Calu3 (cell line): ENCODE measurements at places on chromosomes 2 and 18. TPM values are rescaled to one million over a fixed set of nuclear protein-coding genes. Genes with fewer than 3 reads are reported as not detected.
A peak's percentile ranks its signal among the peaks of the same experiment; 100 is the strongest.

The MATN3 gene
- 2.3 and 3.4 TPM in 2 replicates for total RNA-seq

The NGEF gene
- 1.3 and 1.7 TPM in 2 replicates for total RNA-seq

- no peak for DNase-seq
Measured at GRCh38 chr2:126467367-126468054, 188.4 kb upstream of the GYPC start.

DNA sequence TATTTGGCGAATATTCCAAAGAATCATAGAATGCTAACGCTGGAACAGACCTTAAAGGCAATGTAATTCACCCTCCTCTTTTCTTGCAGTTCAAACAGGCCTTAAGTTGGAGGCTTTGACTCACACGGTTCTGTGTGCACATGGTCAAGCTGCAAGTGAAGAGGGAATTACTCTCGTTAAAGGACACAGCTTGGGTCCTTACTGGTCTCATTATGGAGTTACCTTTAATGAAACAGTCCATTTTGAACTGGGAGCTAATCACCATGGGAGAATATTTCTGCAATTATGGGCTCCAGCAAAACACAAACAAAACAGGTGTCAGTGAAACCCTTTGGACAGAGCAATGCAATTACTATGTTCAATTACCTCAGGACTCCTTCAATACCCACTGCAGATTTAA lies 135.5 kb downstream of the GAREM1 start:
- DNase-seq = no peak

- no peak for DNase-seq
Measured at GRCh38 chr2:121039679-121040078, 245.3 kb downstream of the TFCP2L1 start.

The SCYGR4 gene
- total RNA-seq = 0.22 TPM in 1 of 2 replicates, not detected in the other

The RASGRP3 gene
- total RNA-seq = 4.6 and 10.4 TPM in 2 replicates

DNA sequence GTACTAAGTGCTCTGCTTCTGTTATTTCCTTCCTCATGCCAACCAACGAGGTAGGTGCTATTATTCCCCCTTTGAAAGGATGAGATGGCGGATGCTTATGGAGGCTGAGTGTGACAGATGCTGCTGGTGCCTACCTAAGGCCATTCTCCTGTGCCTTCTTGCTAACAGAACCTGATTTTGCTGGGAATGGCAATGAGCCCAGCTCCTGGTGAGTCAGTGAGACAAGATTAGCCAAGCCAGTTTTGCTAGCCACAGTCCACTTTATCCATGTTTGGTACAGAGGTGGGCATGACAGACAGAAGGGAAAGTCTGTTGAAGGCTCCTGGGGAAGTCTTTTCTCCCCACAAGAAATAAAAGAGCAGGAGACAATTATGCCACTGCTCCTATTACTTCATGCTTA lies 43.7 kb upstream of the TMEM163 start:
- no peak for DNase-seq

The DSG1 gene
- total RNA-seq = not detected in 2 replicates

DNA sequence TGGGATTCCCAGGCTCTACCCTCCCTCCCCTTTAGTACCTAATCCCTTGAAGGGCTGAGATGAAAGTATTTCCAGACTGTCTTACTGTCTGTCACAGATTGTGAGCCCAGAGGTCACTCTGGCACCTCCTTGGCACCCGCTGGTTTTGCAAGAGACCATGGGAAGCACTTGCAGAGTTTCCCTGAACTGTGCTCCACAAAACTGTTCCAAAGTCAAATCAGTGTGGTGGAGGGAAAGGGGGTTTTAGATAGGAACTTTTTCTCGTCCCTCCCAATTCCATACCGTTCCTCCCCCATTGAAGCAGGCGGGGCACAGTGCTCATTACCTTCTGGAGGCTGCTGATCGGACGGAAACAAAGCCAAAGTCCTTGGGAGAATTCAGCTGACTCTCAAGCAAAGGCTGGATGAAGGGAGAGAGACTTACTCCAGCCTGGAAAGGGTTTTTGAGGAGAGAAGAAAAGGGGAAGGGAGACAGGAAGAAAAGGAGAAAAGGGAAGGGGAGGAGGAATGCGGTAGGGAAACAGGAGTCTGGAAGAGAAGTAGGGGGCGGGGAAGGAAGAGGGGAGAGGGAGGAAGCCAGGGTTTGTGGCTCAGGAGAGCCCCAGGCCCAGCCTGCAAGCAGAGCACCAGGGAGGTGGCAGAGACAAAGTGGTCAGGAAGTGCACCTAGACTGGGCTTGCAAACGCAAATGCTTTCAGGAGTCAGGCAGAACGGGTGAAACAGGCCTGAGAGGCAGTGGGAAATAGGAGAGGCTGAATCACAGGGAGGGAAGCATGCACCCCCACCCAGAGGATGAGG lies 88.4 kb upstream of the SP3 start:
- DNase-seq = no peak

- no peak for DNase-seq
Measured at GRCh38 chr2:232421189-232421785, 14.6 kb downstream of the ALPG start.

GRCh38 chr18:2898186-2898640 lies 51.4 kb downstream of the EMILIN2 start:
- DNase-seq = peak; percentile 17

DNA sequence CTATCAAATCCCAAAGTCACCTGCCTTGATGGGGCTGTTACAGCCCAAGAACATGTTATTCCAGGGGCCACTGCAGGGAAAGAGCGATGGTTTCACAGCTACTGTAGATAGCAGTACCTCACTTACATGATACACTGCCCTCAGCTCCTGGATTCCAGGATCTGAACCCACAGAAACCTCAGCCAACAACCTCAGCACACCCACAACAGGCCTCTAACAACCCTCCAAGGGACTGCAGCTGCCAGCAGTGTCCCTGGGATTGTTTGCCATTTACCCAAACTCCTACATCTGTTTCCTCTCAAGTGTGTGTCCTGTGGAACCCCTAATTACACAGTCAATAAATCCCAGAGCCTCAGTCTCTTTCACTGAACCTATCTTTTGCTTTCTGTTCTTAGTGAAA lies 28.2 kb downstream of the OSBPL1A start:
- no peak for DNase-seq

The MBD5 gene
- total RNA-seq = 32.8 and 36.4 TPM in 2 replicates

GRCh38 chr2:163595028-163595427 lies 140.8 kb downstream of the FIGN start:
- DNase-seq = no peak

The KCNG2 gene
- not detected in 2 replicates for total RNA-seq

- DNase-seq = no peak
Measured at GRCh38 chr2:35946478-35946877, 409.1 kb upstream of the CRIM1 start.

- DNase-seq = no peak
Measured at GRCh38 chr2:88036606-88037005, 19.0 kb downstream of the KRCC1 start.

The POLR1B gene
- total RNA-seq = 36.4 and 36.9 TPM in 2 replicates

The GCKR gene
- total RNA-seq = 17.8 and 26.8 TPM in 2 replicates

DNA sequence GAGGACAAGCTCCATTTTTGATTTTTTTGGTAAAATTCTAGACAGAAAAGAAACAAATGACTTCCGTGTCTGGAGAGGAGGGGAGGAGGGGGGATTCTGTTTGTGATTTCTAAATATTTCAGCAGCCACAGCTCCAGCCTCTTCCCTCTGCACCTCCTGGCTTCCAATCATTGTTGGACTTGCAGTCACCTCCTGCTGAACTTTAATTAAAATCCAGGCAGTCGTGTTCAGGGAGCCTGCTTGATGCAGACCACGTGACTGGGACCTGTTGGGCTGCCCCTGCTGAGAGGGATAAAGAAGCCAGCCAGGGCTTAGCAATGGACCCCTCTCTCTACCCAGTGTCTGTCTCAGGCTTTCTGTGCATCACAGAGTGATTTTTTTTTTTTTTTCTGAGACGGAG lies 115.1 kb downstream of the SH3BP4 start:
- no peak for DNase-seq

DNA sequence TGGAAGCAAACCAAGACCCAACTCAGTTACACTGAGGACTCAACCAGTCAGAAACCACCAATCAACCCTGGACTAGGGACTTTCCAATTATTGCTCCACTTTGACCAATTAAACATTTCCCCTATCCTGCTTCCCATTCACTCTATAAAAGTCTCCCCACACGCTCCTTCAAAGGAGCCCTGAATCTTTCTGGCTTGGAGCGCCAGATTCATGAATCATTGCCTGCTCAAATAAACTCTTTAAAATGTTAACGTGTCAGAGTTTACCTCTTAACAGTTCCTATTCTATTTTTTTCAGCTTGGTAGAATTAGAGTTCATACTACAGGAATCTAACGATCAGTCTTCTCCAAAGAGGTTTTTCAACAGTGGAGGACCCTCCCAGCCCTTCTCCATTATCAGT lies 20.7 kb upstream of the SULT1C2 start:
- DNase-seq = no peak

The CYTIP gene
- total RNA-seq = not detected in 2 replicates

- no peak for DNase-seq
Measured at GRCh38 chr2:206482123-206482522, 38.8 kb downstream of the ADAM23 start.

DNA sequence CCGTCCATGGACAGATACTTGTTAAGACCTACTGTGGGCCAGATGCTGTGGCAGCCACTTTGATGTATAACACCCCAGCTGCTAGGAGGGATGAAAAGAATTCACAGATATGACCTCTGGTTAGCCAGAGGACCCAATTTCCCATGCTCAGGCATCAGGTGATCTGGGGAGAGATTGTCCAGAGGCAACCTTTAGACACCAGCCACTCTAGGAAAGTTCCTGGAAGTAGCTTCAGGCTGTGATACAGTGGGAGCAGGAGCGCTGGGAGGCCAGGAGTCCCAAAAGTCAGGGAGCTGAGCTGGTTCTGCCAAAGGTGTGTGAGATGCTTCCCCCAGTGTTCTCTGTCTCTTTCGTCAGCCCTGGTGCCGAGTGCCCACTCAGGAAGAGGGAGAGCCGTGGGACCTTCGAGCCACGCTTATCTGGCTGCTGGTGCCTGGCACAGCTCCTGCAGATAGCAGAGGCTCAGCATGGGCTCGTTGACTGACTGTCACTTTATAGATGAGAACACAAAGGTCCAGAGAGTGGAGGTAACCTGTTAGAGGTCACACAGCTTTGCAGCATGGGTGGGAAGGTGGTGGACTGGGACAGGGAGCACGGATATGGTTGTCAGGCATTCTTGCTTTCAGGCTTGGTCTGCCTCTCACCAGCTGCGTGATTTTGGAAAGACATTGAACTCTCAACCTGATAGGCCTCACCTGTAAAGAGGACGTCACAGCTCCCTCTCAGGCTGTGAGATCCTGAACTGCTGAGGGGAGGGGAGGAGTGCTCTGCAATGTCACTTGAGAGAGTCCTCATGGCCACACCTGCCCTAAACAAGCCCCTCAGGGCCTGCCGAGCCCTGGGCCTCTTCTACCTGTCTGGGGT lies 7.8 kb upstream of the RALB start:
- DNase-seq = no peak

The NAB1 gene
- total RNA-seq = 39.7 and 52.1 TPM in 2 replicates

DNA sequence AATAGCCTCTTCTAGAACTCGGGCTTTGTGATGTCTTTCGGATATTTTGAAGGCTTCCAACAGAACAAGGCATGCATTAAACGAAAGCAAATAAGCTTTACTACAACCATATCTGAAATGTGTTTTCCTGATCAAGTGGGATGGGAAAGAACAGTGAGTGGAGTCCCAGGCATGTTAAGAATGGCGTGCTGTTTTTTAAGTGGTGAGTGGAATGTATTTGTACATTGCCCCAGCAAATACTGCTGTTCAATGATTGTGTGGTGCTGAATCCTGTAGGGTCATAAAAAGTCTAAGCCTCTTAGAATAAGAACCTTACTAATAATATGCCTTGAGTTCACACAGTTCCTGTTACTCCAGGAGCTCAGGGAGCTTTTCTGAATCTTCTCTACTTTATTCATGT lies 52.5 kb downstream of the POMC start:
- DNase-seq = no peak
